ENCODE measurements at places on chromosomes 16 and 17.

DNA sequence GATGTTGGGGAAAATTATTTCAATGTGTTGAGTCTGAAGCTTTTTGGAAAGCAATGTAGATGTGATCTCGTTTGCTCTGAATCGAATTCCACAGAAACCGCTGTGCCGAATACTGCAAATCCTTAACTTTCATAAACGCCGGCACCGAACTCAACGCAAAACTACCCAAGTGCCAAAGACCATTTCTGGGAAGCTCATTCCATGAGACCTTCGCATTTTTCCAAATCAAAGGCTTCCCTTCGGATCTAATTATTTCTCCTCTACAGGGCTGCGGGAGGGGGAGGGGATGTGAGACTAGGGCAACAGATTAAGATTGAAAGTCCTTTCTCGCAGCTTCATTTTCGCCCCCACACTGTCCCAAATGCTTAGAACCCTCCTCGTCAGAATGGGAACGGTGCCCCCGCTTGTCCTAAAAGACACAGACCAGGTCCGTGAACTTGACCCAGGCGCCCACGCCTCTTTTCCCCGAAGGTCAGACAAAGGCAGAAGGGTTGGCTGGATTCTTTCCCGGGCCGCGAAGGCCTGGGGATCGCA, 4.0 kb downstream of the PRAC1 start:
- no peak for DNase-seq

- peak; percentile 76 for DNase-seq
These were observed 1.5 kb downstream of the CASKIN1 start for GRCh38 chr16:2194852-2195321.

DNA sequence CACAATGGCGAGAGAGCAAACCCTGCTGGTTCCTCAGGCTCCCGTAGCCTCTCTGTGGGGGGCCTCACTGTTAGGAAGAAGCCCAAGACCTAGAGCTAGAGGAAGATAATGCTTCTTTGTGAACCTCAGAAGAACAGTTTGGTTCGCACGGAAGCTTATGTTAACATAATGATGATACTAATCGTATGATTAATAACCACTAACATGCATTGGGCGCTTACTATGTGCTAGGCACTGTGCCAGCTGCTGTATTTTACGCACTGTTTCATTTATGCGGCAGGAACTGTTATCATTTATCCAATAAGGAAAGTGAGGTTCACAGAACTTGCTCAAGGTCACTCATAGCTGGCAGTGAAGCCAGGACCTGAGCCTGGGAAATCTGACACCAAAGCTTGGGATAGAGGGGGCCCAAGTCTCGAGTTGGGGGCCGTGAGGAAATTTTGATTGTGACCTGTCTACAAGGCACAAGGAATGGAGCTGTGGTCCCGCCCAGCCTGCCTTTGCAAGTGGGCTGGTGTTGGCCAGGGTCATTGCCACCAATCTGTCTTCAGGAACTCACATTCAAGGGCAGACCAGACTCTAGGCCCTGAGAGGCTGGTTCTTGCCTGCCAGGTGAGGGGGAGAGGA, 6.8 kb downstream of the PRCD start:
- DNase-seq, result peak; percentile 84

- no peak for DNase-seq
These were observed 1.5 kb downstream of the HAPSTR1 start for GRCh38 chr16:9092978-9093344.

GRCh38 chr17:51427856-51428255, 167.5 kb downstream of the UTP18 start:
- DNase-seq, result peak; percentile 20

DNA sequence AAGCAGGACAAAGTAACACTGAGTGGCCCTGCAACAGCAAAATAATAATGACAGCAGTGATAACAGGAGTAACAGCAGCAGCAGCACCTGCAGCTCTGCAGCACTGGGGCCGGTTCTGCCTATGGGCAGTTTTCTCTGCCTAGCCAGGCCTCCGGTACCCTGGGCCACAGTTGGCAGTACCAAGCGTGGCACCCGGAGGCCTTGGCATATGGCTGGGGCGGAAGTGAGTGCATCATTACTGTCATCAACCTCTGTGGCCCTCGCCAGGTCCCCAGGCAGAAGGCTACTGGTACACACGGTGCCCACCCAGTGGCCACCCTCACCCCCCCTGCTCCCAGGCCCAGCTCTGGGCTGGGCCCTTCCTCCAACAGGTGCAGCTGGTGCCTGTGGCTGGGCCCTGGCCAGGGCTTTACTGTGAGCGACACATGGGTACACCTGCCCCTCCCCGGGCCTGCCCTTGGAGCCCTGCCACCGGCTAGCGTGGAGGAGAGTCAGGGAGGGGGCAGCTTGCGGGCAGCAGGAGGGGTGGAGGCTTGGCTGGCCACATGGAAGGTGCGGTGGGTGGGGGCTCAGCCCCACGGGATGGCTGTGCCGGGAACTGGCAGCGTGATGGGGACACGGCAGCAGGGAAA, 3.0 kb downstream of the KCNJ12 start:
- DNase-seq, result no peak

- no peak for DNase-seq
These were observed 607.3 kb upstream of the GOT2 start for GRCh38 chr16:59341368-59341767.
